ENCODE measurements at places on chromosomes 4 and X.

DNA sequence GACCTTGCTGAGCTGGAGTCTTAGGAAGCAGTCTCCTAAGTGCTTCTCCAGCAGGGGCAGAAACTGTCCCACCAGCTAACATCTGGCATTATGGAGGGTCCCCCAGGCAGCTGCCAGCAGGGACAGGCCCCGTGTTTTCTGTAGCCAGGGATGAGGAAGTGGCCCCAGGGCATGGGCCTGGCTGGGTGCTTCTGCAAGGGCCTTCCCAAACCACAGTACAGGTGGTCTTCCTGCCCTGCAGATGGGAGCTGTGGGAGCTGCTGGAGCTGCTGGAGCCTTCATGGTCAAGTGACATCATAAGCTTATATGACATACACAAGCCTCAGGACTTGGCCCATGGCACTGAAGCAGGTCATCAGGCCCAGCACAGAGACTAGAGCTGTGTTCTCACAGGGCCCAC, 5.0 kb upstream of the MSANTD1 start:
- no peak for DNase-seq

GRCh38 chr4:107718351-107718965, 1.6 kb downstream of the PAPSS1 start:
- no peak for DNase-seq

GRCh38 chr4:140653718-140654494, 85.1 kb upstream of the UCP1 start:
- no peak for DNase-seq

- DNase-seq = no peak
These were observed 207.8 kb upstream of the SLC7A11 start for GRCh38 chr4:138449938-138450337.

GRCh38 chrX:14690553-14690952, 161.2 kb downstream of the GLRA2 start:
- DNase-seq = no peak

DNA sequence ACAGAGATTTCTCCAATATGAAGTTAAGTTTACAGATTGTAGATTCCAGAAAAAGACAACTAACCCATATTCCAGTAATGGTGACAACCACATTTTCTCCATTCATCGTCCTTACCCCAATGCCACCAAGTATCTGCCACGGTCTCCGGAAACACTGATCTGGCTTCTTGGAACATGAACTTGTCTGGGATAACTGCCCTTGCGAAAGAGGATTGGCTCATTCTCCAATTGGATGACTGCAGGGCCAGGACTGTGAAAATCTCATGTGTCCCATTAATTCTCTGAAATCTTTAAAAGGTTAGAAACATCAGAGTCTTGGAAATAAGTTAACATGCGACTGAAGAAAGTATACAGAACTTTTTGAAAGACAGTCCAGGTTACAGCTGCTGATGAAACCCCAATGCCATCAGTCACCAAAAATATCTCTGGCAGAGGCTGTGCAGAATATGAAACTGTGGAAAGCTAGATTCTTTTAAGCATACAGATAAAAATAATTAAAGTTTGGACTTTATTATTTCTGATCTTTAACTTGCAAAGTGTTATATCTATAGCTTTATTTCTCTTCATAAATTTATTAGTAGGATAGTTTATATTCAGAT, 496.9 kb downstream of the PPARGC1A start:
- no peak for DNase-seq

- no peak for DNase-seq
These were observed 34.9 kb upstream of the ANXA10 start for GRCh38 chr4:168057412-168057811.

- no peak for DNase-seq
These were observed 127.1 kb upstream of the PCDH18 start for GRCh38 chr4:137659431-137659830.

GRCh38 chr4:29900336-29900735, 819.8 kb upstream of the PCDH7 start:
- DNase-seq = no peak

GRCh38 chr4:124179506-124180186, 532.9 kb downstream of the ANKRD50 start:
- DNase-seq = no peak

GRCh38 chrX:71870208-71871098, 40.2 kb upstream of the NHSL2 start:
- no peak for DNase-seq

DNA sequence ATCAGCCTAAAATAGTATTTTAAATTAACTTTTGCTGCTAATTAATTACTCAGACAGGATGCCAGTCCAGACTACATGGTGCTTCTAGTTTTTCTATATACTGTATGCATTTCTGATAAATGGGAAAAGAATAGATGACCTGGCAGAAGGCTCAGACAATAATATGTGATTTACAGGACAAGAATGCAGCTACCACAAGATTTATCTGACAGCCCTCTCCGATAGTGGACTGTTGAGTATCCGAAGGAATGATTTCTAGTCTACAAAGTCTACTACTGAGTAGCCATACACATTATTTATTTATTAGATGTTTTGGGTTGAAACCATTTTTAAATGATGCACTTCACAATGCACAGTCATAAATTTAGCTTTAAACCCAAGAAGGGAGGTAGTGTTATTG, 212.8 kb downstream of the MAB21L2 start:
- DNase-seq = no peak

DNA sequence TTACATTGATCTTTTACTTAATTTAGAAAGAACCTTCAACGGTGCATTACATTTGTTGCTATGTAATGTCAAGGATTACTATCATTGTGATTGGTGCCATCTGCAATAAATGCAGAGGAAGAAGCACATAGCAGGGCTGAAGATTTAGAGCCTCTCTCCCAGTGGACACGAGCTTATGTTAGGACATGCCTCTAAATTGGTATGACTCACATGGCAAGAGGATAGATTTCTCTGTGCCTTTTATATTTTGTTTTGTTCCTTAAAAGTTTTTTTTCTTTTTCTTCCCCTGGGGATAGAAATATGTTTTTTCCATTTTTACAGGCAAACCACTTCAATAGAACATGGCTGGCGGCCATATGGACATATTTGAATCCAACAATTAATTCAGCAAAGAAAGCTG, 205.0 kb upstream of the HAND2 start:
- no peak for DNase-seq

DNA sequence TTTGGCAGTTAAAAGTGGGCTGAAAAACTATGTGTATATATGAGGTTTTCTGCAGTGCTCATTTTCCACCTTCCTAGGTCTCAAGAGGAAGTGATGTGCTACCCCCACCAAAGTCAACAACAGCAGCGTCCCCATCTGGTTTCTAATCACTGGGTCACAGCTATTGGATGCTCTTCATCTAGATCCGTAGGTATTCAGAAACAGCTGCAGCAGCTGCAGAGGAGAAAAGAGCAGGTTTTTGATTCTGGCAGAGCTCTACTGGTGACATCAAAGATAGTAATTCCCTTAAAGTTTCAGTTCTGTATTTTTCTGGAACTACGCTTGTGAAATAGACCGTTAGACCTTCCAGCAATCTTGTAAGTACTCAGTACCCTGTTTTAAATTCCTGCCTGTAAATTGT, 5.8 kb upstream of the GUCY2F start:
- no peak for DNase-seq

All from stimulated activated CD8-positive, alpha-beta memory T cell treated with anti-CD3 and anti-CD28 coated beads, Interleukin-4, amount 100 ng/mL, for 1 hour (primary cell).